GM03348 (cell line): ENCODE measurements at places on chromosomes 3 and 15.

DNA sequence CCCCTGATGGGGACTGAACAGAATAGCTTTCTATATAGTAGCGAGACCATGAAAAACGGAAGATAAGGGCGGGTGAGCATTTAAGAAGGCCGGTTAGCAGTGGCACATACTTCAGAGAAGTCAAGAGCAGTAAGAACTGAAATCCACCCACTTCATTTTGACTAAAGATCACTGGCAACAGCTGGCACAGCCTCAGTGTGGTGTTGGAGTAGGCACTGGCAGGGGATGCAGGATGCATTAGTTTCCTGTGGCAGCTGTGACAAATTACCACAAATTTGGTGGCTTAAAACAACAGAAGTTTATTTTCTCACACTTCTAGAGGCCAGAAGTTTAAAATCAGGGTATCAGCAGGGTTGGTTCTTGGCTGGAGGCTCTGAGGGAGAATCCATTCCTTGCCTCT, 176.5 kb downstream of the ADAMTSL3 start:
- no peak for DNase-seq

DNA sequence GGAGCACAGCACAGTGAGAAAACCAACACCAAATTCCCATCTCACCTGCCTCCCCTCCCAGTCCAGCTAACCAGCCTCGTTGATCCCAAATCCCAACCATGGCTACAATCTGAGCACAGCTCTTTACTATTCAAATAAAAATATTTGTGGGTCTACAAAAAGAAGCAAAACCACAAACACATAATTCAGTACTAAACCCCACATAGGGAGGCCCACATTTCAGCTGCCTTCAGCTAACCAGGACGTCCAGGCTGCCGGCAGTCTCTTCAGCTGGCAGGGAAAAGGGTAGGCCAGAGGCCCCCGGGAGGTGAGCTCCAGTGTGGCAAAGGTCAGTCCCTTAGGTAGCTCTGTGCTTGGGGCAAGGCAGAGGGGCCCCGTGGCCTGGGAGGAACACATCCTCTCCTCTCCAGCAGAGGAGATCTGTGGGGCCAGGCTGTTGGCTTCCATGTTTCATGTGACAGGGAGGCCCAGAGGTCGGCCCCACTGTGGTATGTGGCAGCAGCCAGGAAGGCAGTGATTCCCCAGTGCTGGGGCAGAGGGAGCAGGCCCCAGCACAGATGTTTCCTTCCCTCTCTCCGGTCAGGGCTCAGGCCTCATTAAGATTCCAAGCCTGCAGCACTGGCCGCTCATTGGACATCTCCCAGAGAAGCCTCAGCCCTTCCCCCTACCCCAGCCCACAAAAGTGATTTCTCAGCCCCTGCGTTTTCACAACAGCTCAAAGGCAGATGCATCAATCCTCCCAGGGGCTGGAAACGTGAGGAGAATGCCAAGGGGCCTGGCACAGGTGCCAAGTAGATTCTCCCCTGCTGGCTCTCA, 381.4 kb downstream of the NTRK3 start:
- peak; percentile 46 for DNase-seq

DNA sequence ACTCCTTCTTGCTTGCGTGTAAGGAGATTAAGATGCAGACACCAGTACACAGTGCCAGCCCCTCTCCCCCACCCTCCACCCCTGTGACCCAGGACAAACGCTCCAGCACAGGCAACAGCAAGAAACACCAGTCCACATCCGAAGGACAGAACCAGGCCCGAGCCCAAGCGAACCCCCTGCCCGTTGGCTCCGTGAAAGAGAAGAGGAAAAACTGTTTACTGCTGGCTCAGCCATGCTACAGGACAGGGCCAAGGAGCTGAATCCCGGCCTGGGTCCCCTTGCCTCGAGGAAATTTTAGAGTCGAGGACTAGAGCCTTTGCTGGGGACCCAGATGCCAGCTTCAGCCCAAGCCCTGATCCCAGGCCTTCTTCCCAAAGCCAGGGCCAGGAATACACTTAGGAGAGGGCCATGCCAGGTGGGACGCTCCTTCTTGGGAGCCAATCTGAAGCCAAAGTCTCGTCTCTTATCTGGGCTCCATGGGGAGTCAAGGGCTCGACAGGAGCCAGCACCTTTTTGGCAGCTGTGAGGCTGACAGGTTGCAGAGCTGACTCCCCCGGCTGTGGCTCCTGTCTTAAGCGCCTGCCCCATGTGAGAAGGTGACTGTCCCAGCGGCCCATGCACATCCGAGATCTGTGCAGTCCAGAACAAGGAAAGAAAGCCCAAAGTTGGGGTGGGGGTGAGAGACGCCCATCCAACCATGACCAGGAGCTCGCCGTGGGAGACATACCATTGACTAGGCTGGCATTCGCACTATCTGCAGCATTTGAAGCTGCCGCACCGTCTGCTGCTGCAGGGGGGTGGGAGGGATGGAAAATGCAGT, 63.8 kb upstream of the SEC13 start:
- no peak for DNase-seq

GRCh38 chr3:20225769-20226168, 39.8 kb upstream of the SGO1 start:
- peak; percentile 20 for DNase-seq

DNA sequence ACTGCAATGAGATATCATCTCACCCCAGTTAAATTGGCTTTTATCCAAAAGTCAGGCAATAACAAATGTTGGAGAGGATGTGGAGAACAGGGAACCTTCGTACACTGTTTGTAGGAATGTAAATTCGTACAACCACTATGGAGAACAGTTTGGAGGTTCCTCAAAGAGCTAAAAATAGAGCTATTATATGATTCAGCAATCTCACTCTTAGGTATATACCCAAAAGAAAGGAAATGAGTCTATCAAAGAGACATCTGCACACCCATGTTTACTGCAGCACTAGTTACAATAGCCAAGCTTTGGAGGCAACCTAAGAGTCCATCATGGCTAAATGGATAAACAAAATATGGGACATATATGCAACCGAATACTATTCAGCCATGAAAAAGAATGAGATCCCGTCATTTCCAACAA, 68.0 kb upstream of the HES1 start:
- no peak for DNase-seq
